Right ventricle myocardium inferior (tissue), 1 donor: ENCODE measurements at places on chromosomes 3 and 15.

GRCh38 chr15:64690008-64690407 lies 85.4 kb downstream of the RBPMS2 start:
- DNase-seq: no peak

DNA sequence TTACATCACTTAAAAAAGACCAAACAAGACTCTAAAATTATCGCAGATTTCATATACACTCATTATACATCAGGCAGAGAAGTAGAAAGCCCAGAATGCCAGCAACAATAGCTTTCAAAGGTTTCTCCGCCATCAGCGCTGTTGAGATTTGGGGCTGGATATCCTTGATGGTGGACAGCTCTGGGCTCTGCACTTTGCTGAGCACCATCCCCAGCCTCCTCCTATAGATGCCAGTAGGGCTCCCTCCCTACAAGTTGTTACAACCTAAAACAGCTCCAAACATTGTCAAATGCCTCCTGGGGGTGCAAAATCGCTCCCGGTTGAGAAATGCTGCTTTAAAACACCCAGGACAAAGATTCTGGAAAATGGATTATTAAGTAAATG lies 73.5 kb downstream of the ATP10A start:
- no peak for DNase-seq

GRCh38 chr15:43280996-43281395 lies 14.3 kb upstream of the TGM5 start:
- DNase-seq: no peak

- no peak for DNase-seq
Measured at GRCh38 chr3:30984855-30985749, 90.6 kb upstream of the GADL1 start.

DNA sequence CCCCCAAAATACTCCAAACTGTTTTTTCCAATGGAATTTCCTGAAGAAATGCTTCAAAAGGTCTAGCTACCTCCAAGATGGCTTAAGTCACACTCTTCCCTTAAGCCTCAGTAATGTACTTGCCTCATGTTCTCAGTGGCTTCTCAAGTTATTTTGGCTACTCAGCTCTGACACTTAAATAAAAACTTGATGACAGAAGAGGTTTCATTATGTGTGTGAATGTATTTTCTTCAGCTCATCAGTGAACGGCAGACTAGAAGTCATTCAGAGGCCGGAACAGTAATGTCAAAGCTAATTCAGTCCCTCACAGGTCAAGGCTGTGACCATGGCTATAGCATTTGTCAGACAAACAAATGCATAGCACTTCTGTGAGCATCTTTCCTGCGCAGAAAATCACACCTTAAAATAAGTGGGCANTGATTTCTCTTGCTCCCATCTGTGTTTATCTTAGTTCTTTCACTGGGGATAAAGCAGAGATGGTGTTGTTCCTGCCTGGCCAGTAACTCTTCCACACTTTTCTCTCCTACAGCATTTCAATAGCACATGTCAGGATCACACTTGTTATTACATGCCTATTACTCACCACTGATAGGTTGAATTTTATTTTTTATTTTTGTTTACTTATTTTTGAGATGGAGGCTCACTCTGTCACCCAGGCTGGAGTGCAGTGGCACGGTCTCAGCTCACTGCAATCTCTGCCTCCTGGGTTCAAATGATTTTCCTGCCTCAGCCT lies 68.5 kb upstream of the PLCL2 start:
- DNase-seq: no peak

DNA sequence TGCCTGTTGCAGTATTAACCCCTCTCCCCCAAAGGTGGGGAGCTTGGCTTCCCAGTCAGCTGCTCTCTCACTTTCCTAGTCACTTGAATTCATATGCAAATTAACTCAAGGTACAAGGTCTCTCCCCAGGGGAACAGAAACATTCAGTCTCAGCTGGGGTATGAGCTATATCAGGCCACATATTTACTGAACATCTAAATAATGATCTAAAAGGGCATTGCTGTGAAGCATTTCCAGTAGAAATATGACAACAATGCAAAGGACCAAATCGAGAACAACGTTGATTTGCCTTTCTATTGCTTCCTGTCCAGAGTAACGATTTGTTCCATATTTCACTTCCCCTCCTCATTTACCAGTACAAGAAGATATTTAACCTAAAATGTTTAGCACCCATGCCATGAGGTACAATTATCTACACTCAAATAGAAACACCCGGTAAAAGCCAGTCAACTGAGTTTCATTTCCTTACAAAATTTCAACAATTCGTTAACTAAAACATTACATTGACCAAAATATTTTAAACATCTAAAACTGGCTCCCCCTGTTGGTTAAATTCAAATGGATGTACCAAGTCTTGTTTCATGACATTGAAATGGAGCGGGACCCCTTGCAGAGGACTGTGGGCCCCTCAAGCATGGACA lies 36.5 kb upstream of the KLHL6 start:
- DNase-seq: no peak

DNA sequence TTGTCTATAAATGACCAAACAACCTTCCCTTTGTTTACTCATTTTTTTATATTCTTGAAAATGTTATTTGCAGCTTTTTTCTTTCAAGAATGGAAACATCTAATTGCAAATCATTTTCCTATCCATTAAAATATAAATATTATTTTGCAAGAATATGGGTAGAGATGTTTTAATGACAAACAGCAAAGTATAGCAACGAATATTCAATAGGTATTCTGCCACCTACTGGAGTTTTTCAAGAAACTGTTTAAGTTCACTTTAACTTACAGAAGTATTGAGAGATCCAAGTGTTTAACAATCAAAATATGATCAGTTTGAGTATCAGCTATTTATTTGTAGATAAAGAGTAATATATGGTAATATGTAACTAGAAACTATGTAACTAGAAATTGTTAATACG lies 6.9 kb upstream of the EOGT start:
- no peak for DNase-seq

- DNase-seq: no peak
Measured at GRCh38 chr3:33067484-33067883, 29.5 kb downstream of the GLB1 start.

DNA sequence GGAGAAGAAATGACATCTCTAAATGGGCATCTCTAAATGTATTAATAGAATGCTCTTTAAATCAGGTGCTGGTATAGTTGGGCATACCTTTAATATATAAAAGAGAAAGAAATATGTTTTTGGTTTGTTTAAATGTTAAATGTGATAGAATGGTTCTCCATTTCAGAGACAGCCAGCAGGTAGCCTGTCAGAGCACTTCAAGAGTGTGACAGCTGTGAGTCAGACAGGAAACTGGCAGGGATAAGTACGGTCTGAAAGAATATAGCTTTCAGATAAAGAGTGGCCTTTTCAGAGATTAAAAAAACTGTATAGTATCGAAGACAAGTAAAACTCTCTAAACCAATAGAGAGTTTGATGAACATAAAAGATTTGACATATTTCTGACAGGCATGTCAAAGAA lies 654.1 kb downstream of the IGSF11 start:
- DNase-seq: no peak

DNA sequence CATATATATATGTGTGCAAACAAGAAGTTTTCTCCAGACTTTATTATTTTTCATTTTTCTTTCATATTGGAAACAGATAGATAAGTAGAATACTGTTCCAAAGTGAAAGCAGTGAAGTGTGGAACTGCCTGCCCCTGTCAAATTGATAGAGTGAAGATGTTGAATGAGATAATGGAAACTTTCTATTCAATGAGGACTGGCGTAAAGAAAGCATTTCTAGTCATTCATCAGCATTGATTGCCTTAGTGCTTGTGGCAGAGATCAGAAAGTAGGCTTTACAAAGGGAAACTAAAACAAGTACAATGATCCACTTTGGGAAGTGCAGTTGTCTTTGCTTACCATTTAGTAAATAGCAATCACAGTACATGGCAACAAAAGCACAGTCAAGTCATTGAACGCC lies 300.0 kb downstream of the CADM2 start:
- DNase-seq: no peak

GRCh38 chr15:75822685-75823278 lies 20.5 kb upstream of the UBE2Q2 start:
- DNase-seq: no peak

- DNase-seq: no peak
Measured at GRCh38 chr3:37625051-37625450, 236.6 kb upstream of the CTDSPL start.

DNA sequence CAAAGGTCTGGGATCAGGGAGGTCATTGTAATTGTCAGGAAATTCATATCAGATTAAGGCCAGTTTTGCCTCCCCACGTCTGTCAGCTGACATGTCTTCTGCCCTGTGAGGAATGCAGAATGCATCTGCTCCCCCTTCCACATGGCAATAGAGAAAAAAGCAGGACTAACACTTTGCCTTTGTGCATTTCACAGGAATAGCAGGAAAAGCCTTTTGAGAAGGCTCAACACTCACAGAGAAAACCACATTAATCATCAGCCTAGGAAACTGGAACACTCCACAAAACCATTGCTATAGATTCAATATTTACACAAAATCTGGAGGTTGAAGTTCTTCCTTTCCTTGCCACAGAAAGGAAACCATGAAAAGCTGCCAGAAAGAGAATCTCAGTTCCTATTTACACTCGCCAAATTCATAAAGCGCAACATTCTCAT lies 165.2 kb upstream of the HES1 start:
- no peak for DNase-seq

- DNase-seq: peak; percentile 83
Measured at GRCh38 chr15:31758126-31758525, 272.2 kb upstream of the CHRNA7 start.

DNA sequence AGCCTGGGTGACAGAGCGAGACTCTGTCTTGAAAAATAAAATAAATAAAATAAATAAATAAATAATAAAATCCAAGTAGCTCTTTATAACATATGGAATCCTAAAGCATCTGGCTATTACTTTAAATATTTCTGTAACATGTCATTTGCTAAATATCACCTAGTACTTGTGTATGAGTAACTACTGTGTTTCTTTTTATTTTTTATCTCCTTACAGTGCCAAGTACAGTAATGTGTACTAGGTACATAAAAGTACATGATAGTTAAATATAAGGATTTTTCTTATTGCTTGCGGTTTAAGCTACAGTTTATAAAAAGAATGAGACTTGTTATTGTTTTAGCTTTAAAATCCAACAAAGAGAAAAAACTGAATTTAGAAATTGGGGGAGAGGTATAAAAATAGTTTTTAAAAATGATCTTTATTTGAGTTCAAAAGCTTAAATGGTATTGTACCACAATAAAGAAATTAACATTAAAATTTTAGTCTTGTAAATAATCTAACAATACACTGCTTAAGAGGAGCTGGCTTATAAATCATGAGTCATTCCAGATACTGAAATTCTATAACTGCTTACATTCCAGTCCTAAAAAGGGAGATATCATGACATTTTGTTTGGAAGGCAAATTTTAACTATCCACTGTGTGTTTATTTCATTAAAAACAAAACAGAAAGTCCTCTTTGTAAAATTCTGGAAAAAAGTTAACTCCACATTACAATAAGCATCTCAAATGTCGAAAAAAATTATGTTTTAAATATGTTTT lies 73.1 kb downstream of the FGF7 start:
- DNase-seq: no peak

DNA sequence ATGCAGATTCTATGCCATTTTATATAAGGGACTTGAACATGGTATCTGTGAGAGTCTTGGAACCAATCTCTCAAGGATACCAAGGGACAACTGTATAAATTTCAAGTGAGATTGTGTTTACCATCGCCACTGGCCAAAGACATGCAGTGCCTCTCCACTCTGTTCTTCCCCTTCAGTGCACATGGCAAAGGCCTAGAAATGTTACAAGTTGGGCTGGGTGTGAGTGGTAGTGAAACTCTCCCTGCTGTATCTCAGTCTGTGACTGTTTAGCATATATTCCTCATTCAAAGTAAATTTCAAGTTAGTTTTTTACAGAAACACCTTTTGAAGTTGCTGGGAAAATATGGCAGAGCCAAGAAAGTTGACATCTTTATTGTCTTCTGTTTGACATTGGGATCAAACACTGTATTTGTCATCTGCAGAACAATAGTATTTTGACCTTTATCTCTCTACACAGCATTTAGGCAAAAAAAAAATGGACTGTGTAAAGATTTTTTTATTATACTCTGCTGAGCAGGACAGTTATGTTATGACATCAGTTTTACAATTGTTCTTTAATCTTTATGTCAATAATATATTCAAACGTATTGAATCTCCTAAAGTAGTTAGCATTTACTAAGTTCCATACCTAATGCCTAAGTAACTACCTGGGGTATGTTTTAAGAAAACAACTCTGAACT lies 101.4 kb downstream of the CCNL1 start:
- DNase-seq: no peak

- DNase-seq: no peak
Measured at GRCh38 chr15:26231096-26231495, 368.0 kb upstream of the ATP10A start.

GRCh38 chr3:87161013-87161412 lies 66.1 kb upstream of the CHMP2B start:
- no peak for DNase-seq

DNA sequence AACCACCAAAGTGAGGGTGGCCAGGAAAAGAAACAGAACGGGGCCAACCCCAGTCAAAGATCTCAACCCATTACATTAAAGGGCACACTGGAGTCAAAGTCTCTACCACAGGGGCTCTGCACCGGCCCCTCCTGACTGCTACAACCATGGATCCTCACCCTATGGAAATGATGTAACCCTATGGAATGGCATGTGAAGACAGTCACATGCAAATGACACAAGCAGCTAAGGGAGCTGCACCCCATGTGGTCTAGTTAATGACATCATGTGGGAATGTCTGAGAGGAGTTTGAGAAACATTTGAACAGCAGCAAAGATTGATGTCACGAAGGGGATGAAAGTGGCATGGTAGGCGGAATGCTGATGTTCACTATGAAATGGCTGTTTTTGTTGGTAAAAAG lies 298.2 kb upstream of the SLCO3A1 start:
- DNase-seq: no peak

DNA sequence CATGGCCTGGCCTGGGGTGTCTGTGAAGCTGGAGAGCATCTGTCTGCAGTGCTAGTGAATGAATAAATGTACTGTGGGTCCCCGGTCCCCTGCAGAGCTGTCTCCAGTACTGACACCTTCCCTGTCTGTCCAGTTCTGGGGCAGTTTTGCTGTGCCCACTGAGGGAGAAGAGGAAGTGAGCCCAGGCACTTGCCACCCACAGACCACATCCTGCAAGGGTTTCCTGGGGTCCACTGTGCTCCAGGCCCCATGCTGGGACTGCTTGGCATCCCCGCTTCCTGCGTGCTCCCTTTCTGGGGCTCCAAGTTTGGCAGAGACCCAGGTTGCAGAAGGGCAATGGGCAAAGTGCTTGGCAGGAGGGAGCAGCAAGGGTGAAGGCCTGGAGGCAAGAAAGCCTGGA lies 4.9 kb upstream of the SLC6A6 start:
- no peak for DNase-seq

GRCh38 chr3:5210926-5211325 lies 23.4 kb downstream of the EDEM1 start:
- no peak for DNase-seq

GRCh38 chr15:27219636-27220035 lies 248.7 kb downstream of the GABRG3 start:
- no peak for DNase-seq
